ENCODE measurements at places on chromosomes 1 and 21.
A peak's percentile ranks its signal among the peaks of the same experiment; 100 is the strongest.

DNA sequence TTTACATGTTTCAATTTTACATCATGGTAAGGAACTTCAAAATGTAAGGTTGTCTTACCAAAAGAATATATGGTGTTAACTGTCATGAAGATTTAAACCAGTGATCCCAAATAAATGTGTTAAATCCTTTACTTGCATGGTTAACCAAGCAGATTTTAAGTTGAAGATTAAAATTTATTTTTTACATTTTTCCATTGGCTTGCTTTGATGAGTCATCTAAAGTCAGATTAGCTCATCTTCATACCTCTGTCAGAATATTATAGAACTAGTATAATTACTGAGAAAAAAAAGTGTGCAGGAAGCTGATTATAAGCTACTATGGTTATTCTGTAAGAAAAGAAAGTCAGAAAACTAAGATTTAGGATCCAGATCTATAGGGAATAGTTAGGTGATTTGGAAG is 95.3 kb upstream of the DPH5 start:
- no peak for DNase-seq

GRCh38 chr1:13556224-13556764 is 27.3 kb upstream of the PDPN start:
- no peak for DNase-seq

- no peak for DNase-seq
Observed at GRCh38 chr1:103527331-103527730, 1.8 kb downstream of the RNPC3 start.

DNA sequence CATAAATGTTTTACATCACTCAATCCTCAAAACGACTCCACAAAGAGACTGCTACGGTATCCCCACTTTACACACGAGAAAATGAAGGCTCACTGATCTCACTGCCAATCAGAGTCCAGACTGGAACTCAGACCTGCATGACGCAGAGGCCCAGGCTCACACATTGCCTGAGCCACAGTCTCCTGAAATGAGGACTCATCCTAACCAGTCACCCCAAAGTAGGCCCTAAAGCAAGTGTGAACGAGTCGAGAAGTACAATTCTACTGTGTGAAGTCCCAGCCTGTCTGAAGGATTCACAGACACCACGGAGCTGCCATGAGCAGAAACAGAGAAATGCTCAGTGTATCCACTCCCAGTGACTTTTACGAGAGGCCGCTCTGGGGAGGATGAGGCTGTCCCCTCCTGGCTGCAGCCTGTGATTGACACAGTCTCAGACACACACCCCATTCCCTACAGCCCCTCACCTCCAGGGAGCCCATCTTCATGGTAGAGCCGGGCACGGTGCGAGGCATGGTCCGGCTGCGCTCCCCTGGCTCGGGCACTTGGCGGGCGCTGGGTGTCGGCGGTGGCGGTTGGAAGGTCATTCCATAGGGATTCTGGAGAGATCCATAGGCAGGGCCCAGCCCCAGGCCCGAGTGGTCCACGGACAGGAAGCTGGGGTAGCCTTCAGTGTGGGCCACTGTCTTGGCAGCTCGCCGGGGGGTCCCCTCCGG is 26.7 kb upstream of the COL16A1 start:
- no peak for DNase-seq

DNA sequence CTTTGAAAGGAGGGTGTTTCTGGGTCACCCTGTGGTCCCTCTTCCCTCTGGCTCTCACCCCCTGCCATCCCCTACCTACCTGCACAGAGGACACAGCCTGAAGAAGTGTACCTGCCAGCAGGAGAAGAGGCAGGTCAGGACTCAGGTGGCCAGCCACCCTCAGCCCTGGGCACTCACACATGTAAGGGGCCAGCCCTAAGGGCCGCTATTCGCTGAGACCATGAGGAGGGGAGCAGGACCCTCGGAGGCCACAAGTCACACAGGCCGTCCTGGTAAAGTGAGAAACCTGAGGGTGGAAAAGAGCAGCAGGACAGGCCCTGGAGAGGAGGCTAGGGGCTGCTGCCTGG is 1.2 kb downstream of the ZNF692 start:
- DNase-seq = no peak

GRCh38 chr1:244796719-244797406 is 38.6 kb upstream of the COX20 start:
- DNase-seq = peak; percentile 7

GRCh38 chr1:247441606-247442005 is 16.3 kb downstream of the OR2B11 start:
- no peak for DNase-seq

DNA sequence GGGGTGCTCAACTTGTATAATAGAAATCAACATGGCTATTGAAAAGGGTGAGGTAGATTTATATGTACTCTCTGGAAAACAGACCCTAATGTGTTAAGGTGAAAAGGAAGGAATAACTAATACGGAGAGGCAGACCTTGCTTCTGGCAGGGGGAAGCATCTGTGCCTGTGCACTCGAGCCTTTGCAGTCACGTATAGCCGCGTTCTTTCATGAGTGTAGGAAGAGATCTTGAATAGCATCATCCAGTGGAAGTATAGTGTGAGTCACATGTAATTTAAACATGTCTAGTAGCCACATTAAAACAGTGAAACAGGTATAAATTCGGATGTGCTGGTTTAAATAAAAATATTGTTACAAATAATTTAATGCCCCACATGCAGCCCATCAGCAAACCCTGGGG is 3.0 kb downstream of the A3GALT2 start:
- DNase-seq = no peak

- DNase-seq = no peak
Observed at GRCh38 chr1:96596226-96596922, 125.2 kb upstream of the PTBP2 start.

DNA sequence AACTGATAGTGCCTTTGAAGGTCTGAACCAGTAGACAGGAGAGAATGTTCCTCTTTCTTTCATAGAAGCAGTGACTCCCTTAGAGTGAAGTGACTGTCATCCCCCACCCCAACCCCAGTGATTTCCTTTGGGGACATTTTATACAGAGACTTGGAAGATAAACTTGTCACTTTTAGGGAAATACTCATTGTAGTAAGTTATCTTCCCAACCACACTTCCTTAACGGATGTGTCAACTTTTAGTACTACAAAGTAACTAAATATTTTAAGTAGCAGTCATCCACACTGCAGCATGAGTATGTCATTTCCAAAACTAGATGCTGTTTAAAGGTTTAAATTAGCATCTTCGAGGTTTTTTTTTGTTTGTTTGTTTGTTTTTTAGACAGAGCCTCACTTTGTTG is 13.7 kb downstream of the LRRC8B start:
- DNase-seq = no peak

- no peak for DNase-seq
Observed at GRCh38 chr1:212964102-212964501, 13.8 kb downstream of the VASH2 start.

DNA sequence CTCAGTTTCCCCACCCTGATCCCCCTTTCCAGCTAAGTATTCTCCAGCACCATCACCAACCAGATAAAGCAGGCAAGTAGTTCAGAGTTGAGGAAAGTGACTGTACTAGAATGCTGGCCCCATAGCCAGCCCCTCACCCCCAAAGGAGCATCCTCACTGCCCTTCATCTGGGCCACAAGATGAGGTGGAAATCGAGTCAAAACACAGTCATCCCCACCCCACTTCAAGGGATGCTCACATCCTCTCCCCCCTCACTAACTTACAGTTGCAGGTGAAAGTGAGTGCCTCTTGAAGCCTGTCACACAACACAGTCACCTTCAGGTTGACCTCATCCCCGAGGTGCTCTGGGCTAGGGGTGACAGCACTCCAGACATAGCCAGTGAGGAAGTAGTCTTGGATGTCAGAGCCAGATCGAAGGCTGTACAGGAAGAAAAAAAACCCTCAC is 30.4 kb downstream of the PIK3C2B start:
- no peak for DNase-seq

DNA sequence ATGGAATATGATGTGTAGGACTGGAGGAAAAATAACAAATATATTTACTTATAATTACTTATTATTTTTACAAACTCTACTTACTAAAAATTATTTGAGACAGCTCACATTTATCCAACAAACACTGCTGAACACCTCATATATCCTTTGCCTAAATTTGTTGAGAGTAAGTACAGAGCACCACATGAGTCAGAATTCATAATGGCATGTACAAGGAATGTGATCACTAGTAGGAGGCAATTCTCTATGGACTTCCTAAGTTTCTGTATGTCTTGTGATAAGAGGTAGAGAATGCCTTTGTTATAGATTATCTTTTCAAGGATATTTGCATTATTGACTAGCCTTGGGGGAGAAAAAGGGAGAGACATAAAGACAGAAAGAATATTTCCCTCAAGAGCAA is 8.2 kb upstream of the ST6GALNAC3 start:
- no peak for DNase-seq

DNA sequence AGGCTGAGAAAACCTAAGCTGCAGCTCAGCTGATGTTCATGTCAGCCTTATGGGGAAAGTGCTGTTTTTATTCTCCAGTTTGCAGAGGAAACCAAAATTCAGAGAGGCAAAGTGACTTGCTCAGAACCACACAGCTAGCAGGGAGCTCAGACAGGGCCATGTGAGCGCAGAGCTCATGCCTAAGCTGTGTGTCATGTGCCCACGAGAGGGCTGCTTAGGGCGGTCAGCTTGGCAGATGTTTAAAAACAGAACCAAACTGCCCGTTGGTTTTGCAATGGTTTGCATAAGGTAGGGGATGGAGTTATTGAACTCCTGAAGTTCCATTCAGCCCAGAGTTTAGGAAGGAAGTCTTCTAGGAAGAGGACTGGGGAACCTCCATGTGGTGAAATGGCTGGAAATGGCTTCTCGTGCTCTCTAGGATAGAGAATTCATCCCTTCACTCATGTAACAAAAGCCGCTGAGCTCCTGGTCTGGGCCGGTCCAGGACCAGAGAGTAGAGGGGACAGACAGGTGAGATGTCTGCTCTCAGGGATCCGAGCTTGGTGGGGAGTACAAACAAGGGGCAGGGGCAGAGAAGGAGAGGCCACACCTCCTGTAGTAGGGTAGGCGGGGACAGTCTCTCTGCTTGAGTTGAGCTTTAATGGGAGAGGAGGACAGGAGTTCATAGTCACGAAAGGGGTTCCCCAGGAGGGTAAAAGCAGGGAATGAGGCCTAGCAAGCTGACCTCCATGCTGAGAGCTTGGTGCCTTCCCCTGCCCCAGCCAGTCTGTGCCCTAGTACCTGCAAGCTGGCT is 46.9 kb downstream of the ARHGEF10L start:
- no peak for DNase-seq

GRCh38 chr1:41241354-41241748 is 755 bp downstream of the SCMH1 start:
- DNase-seq = no peak

Data from stimulated activated CD4-positive, alpha-beta T cell treated with anti-CD3 and anti-CD28 coated beads, Interleukin-1b, Interleukin-23, amount 100 ng/mL, for 1 hour (primary cell).